GM04504 (cell line): ENCODE measurements at places on chromosomes 3 and 15.
A peak's percentile ranks its signal among the peaks of the same experiment; 100 is the strongest.

- DNase-seq: no peak
Measured at GRCh38 chr3:49244581-49245205, 32.3 kb downstream of the C3orf62 start.

DNA sequence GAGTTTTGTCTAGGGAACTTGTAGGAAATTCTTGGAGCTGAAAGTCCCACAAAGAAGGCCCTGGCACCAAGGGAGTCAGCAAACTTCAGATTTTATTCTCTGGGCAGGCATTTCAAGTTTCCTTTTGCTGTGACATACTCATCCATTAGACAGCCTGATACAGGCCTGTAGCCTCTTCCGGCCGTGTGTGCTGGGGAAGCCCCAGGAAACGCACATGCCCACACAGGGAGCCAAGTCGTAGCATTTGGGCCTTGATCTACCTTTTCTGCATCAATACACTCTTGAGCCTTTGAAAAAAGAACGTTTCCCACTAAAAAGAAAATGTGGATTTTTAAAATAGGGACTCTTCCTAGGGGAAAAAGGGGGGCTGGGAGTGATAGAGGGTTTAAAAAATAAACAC lies 15.0 kb downstream of the TIGIT start:
- DNase-seq: no peak

GRCh38 chr3:71510510-71510909 lies 73.0 kb downstream of the FOXP1 start:
- DNase-seq: no peak

DNA sequence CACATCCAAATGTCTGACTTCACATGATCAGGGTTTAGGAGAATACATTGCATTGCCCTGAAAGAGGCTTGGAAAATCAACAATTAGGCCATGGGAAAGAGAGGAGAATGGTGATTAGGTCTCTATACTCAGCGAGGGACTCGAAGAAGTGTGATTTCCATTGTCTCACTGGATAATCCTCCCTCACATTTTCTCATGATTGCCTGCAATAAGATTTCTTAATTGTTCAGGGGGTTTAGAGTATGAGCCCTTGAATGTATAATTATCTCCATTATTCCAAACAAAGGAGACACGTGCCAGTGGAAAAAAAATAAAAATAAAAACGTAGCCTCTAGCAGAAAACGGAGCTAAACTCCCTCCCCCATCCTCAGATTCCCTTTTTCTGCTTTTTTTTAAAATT lies 173.2 kb downstream of the TPRG1 start:
- DNase-seq: no peak

DNA sequence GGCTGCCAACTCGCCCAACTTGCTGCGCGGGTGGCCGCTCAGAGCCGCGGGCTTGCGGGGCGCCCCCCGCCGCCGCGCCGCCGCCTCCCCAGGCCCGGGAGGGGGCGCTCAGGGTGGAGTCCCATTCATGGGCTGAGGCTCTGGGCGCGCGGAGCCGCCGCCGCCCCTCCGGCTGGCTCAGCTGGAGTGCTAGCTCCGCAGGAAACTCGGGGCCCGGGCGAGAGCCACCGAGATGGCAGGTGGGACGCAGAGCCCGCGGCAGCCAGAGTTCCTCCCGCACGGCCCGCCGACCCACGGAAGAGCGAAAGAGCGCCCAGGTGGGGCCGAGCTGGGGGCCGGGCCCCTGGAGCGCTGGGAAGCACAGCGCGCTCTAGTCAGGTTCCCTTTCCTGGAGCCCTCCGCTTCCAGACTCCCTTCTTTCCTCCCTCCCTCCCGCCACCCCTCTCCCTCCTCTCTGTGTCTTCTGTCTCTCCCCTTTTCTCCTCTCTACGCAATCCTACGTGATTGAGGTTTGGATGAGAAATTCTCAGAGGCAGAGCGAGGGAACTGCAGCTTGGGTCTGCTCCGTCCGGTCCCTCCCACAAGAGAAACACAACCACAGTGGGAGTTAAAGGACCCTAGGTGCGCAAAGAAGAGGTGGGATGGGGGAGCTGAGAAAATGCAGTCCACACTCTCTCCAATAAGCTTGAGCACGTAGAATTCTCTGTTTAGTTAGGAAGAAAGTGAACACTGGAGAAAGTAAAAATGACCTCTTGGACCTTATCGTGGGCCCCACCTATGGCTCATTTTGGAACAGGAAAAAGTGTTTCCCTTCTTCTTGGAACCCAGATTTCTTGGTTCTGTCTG lies 317.3 kb downstream of the FGF12 start:
- no peak for DNase-seq

- DNase-seq: no peak
Measured at GRCh38 chr3:129056451-129057173, 4.0 kb upstream of the GP9 start.

DNA sequence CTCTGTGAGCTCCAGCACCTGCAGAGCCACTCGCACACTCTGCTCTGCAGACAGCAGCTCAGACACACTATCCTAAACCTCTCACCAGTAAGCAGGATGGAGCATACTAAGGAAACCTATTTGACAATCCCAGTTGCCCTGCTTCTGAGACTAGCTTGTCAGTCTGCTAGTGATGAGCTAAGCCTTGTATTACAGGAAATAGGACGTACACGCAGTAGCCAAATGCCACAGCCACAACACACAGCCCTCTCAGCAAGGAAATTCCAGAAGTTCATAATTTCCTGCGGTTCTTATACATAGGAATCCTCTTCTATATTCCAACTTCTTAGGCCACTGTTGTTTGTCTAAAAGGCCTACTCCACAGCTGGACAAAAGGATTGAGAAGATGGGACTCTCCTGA lies 74.5 kb downstream of the MYLK start:
- no peak for DNase-seq

DNA sequence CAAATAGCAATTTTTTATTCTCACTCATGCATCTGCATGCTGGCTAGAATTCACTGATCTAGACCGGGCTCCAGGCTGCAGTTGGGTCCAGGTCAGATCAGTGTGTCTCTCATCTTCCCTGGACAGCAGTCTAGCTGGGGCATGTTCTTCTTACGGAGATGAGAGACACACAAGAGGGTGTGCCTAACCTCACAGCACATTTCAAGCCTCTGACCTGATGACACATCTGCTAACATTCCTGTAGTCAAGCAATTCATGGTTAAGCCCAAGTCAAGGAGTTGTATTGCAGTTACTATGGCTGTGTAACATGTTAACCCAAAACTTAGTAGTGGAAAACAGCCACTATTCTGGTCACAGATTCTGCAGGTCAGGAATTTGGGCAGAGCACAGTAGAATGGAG lies 13.1 kb downstream of the BSN start:
- no peak for DNase-seq

GRCh38 chr15:39887832-39888231 lies 32.2 kb downstream of the GPR176 start:
- DNase-seq: peak; percentile 28

- DNase-seq: peak; percentile 35
Measured at GRCh38 chr3:78728406-78729145, 1039.2 kb downstream of the ROBO1 start.

GRCh38 chr3:53353202-53353601 lies 5.9 kb upstream of the DCP1A start:
- DNase-seq: no peak

DNA sequence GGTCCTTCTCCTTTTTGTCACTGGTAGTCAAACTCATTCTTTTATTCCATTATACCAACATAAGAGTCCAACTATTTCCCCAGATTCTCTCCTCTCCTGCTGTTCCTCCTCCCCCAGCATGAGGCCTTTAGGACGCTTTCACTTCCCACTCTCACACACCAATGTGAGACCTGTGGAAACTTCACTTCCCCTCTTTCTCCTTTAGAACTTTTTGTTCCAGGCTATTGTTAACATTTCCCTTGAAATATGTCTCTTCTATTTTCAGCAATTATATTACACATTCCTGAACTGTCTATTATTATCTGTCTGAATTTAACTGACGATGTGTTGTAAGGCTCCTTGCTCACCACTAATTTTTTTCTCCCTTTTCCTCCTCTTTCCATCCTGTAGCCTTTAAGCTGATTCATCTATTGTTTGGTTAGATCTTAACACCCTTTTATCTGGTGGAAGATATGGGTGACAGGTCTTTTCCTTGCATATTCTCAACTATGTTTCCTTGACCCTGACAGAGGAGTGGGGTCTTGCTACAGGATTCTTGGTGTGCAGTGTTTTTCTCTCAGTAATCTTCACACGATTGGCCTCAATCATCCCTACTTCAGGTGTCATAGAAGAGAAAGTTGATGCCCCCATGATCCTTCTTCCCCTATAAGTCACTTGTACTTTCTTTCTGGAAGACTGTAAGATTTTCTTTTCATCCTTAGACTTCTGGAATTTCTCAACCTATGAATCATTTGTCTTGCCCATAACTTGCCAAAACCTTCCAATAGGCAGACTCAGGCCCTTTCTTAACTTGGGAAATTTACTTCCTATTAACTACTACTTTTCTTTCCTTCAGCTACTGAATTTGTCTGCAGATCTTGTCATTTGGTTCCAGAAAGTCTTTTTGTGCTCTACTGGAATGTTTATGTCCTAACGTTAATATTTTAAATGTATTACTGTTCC lies 5.9 kb downstream of the CYP19A1 start:
- no peak for DNase-seq

GRCh38 chr15:90994059-90994416 lies 297 bp downstream of the PRC1 start:
- no peak for DNase-seq

- DNase-seq: no peak
Measured at GRCh38 chr3:30452446-30452845, 154.0 kb upstream of the TGFBR2 start.

DNA sequence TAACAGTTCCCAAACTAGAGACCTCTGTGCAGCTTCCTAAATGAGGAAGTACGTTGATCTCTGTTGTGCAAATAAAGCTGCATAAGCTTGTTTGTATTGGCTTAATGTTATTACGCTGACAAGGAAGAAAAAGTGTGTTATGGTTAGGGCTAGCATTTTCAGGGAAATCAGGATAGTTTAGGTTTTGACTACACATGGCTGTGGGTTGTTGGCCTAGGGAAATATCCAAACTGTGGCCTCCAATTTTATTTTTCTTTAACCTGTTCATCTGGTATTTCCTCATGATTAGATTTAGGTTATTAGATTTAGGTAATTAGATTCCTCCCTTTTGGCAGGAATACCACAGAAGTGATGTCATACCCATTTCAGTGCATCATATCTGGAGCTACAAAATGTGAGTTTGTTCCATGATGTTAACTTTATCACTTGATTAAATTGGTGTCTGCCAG lies 8.7 kb upstream of the MCCC1 start:
- DNase-seq: no peak

- DNase-seq: no peak
Measured at GRCh38 chr15:37572401-37572800, 362.0 kb upstream of the TMCO5A start.

GRCh38 chr3:171258316-171258715 lies 201.9 kb downstream of the TNIK start:
- DNase-seq: no peak

GRCh38 chr3:147371771-147372340 lies 34.5 kb downstream of the ZIC4 start:
- DNase-seq: no peak

DNA sequence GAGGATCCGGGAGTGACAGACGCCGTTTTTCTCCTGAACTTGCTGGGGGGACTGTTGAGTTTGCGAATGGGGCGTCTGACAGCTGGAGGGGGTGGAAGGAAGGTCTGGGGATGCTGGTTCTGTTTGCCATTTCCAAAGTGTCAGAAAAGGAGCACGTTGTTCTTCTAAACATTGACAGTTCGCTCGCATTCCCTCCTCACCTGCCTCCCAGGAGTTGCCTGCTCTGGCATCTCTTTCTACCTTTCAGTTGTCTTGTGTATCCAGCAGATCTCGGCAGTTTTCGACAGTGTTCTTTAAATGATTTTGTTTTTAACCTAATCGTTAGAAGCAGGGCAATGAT lies 829 bp downstream of the SELENOT start:
- no peak for DNase-seq

DNA sequence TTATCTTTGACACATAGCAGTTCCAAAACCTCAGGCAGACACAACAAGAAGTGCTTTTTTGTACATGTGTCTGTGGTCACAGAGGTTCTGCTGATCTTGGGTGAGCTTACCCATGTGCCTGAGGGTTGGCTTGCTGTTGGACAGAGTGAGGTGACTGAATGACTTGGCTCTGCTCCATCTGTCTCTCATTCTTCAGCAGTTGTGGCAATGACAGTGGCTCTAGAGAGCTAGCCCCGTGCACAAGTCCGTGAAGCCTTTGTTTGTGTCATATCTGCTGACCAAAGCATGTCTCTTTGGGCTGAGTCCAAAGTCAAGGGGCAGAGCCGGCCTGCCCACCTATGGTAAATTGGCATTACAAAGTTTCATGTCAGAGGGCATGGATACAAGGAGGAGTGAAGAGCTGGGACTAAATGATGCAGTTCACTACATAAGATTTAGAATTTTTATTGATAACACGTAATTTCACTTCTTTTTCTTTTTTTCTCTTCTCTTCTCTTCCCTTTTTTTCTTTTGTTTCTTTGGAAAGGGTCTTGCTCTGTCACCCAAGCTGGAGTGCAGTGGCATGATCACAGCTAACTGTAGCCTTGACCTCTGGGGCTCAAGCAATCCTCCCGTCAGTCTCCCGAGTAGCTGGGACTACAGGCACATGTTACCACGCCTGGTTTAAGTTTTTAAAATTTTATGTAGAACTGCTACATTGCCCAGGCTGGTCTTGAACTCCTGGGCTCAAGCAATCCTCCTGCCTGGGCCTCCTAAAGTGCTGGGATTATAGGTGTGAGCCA lies 77.9 kb downstream of the ITPR1 start:
- DNase-seq: no peak

DNA sequence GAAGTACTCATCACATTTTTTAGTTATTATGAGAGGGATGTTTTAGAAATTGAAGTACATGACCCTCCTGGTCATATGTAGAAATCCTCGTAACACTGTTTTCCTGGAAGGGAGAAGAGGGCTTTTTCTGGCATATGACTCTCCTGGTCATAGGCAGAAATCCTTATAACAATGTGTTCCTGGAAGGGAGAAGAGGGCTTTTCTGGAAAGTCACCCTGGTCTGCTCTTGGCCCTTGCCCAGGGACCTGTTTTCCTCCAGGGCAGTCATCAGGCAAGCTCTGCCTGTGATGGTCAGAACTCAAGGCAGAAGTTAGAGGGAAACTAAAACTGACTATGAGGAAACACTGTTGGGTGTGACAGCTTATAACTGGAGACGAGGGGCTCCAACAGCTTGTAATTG lies 27.7 kb downstream of the LAMP3 start:
- no peak for DNase-seq

DNA sequence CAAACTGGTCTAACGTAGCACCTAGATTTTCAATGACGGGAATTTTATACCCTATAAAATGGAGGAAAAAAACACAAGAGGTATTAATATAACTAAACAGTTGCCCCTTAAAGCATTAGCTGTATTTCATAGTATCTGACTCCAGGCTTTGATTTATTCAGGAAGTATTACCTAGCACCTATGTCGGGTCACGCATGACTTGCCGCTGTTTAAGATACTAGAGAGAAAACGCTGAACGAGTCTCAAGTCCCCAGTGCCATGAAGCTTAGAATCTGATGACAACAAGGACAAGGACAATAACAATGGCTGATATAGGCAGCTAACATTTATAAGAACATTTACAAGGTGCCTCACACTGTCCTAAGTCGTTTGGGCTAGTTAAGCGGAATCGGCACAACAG lies 1.9 kb downstream of the SNRPA1 start:
- DNase-seq: no peak

DNA sequence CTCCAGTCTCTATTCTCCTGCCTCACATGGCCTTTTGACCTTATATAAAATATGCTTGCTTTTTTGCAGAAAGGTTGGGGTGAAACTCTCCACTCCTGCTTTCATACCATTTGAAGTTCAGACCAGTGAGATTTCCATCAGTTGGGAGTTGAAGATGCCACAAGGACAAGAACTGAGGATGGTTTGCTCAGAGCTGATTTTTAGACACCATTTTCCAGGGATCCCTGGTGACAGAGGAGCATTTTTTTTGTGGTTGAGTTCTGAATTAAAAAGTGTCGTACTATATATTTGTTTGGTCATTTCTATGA lies 8.8 kb upstream of the TM4SF1 start:
- no peak for DNase-seq
